ENCODE measurements at places on chromosomes 1 and 21.

DNA sequence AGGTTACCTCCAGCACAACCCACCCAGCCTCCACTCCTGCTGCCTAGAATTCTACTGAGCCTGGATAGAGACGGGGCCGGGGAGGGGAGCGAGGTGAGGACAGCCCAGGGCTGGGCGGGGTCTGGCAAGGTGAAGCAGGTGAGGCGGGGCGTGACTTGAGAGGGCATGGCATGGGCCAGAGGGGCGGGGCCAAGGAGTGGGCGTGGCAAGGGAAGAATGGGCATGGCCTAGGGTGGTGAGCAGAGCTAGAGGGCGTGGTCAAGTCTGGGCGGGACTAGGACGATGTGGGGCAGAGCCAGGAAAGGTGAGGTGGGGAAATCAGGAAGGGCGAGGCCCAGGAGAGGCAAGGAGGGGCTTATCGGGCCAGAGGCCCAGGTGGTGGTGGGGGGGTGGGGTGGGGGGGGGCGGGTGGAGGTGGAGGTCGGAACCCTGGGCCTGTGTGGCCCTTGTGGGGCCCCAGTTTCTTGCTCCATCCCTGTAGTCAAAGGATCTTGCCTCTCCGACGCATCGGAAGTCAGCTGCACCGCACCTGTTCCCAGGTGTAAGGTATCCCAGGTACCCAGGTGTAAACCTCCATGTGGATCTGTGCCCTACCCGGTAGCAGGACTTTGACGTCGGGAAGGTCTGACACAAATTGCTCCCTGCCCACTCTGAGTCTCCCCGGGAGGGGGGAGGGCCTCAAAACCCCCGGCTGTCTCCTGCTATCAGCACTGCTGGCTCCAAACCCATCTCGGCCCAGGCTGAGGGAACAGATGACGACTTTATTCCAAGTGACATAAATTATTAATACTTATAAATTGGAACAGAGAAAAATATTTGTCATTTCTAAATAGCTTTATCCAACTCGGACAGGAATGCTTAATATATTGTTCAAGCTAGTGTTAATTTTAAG is 32.9 kb upstream of the UTS2 start:
- DNase-seq, result peak; percentile 92

- no peak for DNase-seq
Observed at GRCh38 chr1:11216074-11216473, 26.9 kb downstream of the ANGPTL7 start.

DNA sequence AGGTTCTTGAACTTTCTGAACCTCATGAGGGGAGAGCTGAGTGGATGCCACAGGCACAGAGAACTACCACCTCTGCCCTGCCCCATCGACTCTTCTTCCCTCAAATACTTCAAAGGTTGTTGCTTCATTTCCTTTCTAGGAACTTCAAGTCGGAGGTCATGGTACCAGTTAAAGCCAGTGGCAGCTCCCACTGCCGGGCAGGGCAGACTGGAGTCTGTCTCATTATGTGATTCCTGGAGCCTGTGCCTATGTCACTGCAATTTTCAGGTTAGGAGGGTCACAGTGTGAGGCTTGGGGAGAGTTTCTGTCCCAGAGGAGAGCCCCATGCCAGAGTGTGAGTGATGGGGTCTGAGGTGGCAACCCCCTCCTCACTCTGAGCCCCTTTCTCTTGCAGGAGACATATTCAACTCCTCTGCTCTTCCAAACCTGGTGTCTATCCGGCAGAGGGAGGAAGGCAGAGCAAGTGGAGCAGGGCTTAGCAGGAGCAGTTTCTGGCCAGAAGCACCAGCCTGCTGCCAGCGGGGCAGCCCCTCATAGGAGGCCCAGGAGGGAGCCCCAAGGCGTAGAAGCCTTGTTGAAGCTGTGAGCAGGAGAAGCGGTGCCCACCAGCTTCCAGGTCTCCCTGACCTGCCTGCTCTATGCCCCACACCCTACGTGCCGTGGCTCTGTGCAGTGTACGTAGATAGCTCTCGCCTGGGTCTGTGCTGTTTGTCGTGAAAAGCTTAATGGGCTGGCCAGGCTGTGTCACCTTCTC is 29.3 kb downstream of the CAMK1G start:
- DNase-seq, result no peak

DNA sequence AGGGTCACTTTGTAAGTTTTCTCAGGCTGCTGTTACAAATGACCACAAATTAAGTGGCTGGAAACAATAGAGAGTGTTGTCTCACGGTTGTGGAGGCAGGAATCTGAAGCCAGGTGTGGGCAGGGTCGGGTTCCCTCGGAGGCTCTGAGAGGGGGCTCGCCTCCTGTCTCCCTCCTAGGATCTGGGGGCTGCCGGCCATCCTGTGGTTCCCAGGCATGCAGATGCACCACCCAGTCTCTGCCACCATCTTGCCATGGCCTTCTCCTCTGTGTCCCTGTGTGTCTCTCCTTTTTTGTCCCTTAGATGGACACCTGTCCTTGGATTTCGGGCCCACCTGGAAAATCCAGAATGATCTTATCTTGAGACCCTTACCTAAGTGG is 4.8 kb downstream of the TP73 start:
- no peak for DNase-seq

DNA sequence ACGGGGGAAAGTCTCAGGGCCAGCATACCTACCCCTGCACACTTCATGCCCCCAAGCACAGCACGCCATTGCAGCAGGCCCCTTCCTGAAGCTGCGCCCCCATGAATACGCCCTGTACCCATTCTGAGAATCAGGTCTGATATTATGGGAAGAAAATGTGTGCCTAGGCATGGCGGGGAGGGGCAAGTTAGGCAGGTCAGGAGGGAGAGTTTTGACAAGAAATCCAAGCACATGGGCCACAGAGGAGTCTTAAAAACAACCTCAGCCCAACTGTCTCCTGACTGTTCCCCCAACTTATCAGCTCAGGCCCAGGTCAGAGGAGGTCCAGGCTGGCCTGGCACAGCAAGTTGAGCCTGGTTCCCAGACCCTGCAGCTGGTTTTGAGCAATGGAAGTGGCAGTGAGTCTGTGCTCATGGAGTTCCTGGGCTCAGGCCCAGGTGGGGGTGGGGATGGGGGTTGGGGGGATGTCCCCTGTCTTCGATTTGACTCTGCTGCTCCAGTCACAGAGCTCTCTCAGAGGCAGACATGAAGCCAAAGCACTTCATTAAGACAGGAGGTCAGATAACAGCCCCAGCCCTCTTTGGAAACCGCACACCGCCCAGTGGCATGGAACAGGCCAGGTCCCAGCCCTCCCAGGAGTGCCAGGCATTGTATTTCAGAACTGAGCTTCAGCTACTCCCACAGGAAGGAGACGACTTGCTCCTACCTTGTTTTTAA is 20.6 kb upstream of the BCAR3 start:
- DNase-seq, result no peak

- no peak for DNase-seq
Observed at GRCh38 chr1:208202333-208202995, 41.7 kb downstream of the PLXNA2 start.

- DNase-seq, result no peak
Observed at GRCh38 chr1:110348771-110349170, 9.6 kb downstream of the RBM15 start.

- DNase-seq, result no peak
Observed at GRCh38 chr1:3876716-3877115, 19.4 kb downstream of the DFFB start.

- DNase-seq, result no peak
Observed at GRCh38 chr1:224519874-224520273, 85.3 kb upstream of the WDR26 start.

GRCh38 chr1:175888996-175889395 is 145.6 kb upstream of the TNR start:
- no peak for DNase-seq

GRCh38 chr1:92329347-92330129 is 30.7 kb downstream of the RPAP2 start:
- DNase-seq, result no peak

GRCh38 chr1:183908079-183908478 is 103.2 kb downstream of the RGL1 start:
- DNase-seq, result no peak

DNA sequence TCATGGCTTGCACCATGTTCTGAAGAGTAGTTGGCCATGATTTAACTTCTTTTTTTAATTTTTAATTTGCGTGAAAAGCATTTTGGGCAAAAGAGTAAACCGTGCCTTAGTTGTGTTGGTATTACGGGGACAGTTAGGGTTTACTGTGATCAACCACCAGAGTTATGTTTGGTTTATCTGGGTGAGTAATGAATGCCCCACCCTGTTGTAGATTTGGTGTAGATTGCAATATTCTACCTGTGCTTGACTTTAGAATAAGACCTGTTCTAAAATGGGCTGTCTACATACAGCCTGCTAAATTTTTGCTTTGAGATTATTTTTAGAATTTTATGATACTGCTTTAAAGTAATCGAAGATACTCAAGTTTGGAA is 1.4 kb downstream of the USP25 start:
- DNase-seq, result no peak

- no peak for DNase-seq
Observed at GRCh38 chr1:109208836-109209463, 4.8 kb upstream of the SARS1 start.

DNA sequence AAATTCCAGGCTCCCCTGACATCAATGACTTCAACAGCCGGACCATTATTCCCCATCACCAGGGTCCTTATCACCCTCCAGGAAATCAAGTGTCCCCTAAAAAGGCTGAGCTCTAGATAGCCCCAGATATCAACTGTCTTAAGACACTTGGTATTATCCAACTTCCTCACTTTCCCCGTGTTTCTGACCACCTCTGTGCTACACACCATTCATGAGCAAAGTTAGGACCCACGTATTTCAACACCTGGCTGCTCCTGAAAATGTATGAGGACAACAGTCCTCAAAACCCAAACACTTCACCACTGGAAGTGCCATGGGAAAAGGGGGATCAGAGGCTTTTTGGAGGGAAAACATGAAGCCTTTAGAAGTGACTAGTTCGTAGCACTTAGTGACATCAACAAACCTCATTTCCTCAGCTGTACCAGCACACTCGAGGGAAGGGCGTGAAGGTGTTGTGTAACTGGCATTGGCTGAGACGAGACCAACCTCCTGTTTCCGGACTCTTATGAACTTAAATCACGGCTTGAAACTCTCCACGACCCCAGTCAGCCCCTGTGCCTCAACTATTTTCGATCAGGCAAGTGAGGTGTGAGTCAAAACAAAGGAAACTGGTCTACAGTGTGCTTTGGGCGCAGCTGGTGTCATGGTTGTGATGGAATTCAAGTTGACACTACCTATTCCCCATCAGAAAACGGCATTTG is 4.1 kb upstream of the CHD5 start:
- no peak for DNase-seq

GRCh38 chr1:180150982-180151381 is 3.7 kb upstream of the QSOX1 start:
- DNase-seq, result no peak

GRCh38 chr1:101820071-101820470 is 176.7 kb downstream of the OLFM3 start:
- no peak for DNase-seq

DNA sequence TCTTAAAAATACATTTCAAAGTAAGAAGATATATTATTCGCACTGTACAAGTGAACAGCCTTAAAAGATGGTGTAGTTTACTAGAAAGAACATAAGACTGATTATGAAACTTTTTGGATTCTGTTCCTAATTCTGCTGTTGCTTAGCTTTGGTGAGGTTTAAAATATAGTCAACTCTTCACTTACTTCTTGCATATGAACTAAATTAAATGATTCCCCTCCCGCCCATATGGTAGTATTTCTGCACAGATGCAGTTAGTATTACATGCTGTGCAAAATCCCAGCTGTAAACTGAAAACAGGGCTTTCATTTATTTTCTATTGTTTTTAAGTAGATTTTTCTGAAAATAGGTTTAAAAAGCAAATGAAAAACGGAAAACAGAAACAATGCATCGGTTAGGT is 345.4 kb upstream of the NCAM2 start:
- DNase-seq, result no peak

GRCh38 chr1:26721669-26722355 is 26.0 kb downstream of the ARID1A start:
- DNase-seq, result no peak

- peak; percentile 48 for DNase-seq
Observed at GRCh38 chr1:218521414-218522169, 176.5 kb downstream of the TGFB2 start.

DNA sequence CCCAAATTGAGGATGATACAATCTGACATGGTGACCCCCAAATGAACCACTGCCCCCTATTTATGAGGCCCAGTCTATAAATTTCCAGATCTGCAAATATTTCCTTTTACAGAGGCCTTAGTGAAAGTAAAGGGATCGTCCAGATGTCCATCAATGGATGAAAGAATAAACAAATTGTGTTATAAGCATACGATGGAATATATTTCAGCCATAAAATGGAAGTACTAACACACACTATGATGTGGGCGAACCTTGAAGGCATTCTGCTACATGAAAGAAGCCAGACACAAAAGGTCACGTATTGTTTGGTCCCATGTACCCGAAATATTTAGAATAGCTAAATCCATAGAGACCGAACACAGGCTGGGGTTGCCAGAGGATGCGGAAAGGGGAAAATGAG is 48.6 kb upstream of the ITPKB start:
- DNase-seq, result no peak

DNA sequence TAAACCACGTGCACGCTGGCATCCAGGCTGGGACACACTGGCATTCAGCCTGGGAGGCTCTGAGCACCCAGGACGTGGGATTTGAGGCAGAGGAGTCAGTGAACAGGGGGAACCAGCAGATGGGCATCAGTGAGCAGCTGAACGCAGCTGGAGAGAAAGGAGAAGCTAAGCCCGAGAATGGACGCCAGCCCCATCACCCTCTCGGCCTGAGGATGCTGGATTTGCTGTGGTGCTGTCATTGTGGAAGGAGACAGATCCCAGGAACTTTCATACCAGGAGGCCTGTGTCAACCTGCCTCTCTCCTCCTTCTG is 132.8 kb downstream of the PGBD5 start:
- DNase-seq, result no peak

- DNase-seq, result no peak
Observed at GRCh38 chr1:33719771-33720670, 143.9 kb upstream of the HMGB4 start.

GRCh38 chr1:67579623-67580394 is 105.2 kb upstream of the GADD45A start:
- no peak for DNase-seq

- no peak for DNase-seq
Observed at GRCh38 chr1:25802915-25803314, 2.9 kb downstream of the SELENON start.

DNA sequence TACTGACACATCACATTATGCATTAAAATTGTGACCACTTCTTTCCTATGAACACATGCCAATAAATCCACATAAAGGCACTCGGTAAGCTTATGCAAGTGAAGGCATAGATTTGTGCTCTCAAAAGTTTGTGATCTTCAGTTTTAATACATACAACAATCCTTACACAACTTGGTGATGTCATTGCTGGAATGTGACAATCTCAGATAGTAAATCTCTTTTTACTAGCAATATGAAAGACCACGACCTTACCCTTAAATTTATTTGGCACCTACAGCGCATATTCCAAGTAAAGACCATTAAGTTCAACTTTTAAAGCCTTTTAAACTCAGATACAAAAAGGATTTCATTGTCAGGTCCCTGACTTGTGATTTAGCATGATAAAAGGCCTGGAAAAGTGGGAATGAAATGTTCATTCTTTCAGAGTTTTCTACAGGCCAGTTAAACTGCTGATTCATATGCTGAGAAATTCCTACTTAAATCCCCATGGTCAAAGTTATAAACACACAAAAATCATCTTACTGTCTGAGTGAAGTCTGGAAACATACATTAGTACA is 157.4 kb downstream of the SIPA1L2 start:
- no peak for DNase-seq
